ENCODE measurements at places on chromosomes 1 and 21.

- DNase-seq, result no peak
Observed at GRCh38 chr1:36580524-36580923, 97.8 kb upstream of the CSF3R start.

GRCh38 chr1:25871704-25872494 is 3.6 kb downstream of the PAQR7 start:
- DNase-seq, result no peak

DNA sequence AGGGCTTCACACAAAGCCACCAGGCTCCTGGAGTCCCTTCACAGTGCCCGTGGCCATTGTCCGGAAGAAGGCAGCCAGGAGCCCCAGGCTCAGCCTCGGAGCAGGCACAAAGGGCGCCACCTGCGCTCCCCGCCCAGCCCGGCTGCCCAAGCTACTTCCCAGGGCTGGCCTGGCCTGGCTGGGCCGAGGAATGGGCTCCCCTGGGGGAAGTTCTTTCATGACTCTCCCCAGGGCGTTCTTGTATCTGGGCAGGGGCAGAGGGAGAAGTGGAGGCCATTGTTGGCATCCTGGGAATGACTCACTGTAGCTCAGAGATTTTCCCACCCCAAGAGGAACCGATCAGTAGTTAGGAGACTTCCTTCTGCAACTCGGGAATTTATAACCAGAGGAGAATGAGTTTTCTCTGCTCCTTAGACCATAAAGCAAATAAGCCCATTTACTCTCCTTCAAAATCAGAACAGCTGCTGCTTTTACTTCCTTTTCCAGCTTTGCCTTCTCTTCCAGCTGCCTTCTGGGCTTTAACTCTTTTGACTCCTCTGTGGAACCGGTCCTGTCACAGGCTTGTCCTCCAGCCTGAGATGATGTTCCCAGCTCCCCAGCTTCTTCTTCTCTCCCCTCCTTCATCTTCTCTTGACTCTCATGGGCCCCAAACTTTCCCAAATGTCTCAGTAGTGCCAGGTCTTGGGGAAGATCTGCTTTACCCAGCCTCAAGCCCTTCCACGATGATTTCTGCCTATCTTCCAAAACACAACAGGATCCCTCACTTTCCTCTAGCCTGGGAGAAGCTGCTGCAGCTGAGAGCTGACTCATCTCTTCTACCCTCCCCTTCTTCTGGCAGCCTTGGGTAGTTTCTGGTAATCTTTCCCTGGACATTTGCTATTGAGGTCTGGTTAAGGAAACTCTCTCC is 118.7 kb upstream of the CD34 start:
- no peak for DNase-seq

- no peak for DNase-seq
Observed at GRCh38 chr1:193729429-193729828, 543.0 kb upstream of the B3GALT2 start.

DNA sequence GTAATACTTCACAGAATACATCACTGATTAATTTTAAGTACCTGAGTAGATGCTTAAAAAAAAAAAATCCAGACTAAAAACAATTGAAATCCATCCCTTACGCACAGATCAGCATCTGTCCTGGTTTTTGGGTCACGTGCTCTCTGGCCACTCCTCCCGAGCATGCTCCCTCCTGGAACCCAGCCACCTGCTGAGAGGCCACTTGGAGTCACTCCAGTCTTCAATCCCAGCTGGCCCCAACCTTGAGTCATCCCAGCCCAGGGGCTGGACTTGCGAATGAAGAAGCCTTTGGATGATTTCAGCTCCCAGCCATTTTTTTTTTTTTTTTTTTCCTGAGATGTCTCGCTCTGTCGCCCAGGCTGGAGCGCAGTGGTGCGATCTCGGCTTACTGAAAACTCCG is 8.9 kb downstream of the MAP1LC3C start:
- DNase-seq, result no peak

DNA sequence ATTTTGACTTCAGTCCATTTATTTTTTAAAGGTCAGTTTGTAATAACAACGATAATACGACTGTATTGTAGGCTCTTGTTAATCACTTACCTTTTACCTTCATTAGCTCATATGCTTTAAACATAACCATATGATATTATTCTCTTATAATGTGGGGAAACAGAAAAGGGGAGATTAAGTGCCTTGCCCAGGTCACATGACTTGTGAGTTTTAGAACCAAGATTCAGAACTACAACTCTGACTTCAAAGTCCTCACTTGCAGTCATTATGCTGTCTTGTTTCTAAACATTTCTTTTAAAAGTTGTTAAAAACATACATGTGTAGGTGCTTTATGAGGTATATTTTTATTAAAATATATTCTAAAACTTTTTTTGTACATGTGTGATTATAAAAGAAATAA is 41.1 kb downstream of the SUCO start:
- DNase-seq, result no peak

DNA sequence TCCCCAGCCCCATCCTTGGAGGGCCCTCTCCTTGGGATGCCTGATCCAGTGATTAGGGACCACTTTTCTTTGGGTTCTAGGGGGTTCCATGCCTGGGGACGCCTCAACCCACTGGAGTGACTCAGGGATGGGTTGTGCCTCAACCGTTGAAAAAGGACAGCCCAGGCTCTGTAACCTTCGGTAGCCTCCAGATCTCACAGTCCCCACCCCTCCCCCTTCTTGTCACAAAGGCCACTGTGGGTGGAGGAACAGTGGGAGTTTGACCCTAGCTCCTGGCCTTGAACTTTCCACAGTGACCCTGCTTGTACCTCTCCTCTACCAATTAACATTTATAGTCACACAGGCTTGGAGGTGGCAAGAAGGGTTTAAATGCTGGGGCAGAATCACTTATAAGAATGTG is 2.6 kb upstream of the RORC start:
- DNase-seq, result no peak

DNA sequence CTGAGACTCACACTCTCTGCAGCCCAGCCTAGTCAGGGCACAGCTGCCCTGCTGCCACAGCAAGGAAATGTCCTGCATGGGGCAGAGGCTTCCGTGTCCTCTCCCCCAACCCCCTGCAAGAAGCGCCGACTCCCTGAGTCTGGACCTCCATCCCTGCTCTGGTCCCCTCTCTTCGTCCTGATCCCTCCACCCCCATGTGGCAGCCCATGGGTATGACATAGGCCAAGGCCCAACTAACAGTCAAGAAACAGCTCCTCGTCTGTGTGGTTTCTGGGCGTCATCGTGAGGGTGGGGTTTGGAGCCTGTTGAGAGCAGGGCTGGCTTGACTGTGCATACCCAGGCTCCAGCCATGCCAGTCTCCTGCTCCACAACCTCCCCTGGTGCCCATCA is 19.5 kb downstream of the FAAH start:
- no peak for DNase-seq

- DNase-seq, result peak; percentile 87
Observed at GRCh38 chr1:6026095-6026809, 19.4 kb upstream of the KCNAB2 start.

GRCh38 chr1:170318736-170319135 is 173.0 kb downstream of the NTMT2 start:
- DNase-seq, result no peak

GRCh38 chr1:54971317-54971791 is 9.1 kb upstream of the TMEM61 start:
- DNase-seq, result no peak

DNA sequence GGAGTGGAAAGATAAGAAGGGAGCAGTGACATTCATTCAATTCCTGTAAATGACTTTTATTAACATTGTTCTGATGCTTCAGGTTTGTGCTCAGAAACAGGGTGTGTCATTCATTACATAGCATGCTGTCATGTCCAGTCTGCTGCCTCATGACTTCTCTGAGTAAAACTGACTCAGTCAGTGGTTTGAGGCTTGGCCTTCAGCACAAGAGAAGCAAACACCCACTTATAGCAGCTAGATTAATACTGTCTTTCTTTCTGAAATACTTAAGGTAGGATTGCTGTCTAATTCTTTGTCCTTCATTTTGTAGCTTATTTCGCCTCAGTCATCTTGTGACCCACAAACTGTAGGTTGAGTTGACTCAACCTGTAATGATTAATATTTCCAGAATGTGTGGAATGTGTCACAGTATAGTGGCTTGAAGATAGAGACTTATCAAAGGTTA is 32.9 kb downstream of the RASAL2 start:
- DNase-seq, result no peak
